Stimulated activated CD8-positive, alpha-beta memory T cell treated with anti-CD3 and anti-CD28 coated beads, Interleukin-7, amount 100 ng/mL, for 1 hour (primary cell): ENCODE measurements at places on chromosomes 13 and 19.

GRCh38 chr19:51364200-51365106 is 1.7 kb downstream of the ETFB start:
- no peak for DNase-seq

DNA sequence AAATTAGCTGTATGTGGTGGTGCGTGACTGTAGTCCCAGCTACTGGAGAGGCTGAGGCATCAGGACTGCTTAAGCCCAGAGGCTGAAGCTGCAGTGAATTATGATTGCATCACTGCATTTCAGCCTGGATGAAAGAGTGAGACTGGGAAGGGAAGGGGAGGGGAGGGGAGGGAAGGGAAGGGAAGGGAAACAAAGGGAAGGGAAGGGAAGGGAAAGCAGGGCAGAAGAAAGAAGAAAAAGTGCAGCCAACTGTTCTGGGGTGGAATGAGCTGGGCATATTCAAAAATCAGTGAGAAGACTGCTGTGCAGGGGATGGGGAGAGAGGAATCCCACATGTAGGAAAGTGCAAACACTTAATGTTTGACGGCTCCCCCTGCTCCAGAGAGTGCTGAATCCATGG is 905.5 kb downstream of the UQCRFS1 start:
- DNase-seq = no peak

DNA sequence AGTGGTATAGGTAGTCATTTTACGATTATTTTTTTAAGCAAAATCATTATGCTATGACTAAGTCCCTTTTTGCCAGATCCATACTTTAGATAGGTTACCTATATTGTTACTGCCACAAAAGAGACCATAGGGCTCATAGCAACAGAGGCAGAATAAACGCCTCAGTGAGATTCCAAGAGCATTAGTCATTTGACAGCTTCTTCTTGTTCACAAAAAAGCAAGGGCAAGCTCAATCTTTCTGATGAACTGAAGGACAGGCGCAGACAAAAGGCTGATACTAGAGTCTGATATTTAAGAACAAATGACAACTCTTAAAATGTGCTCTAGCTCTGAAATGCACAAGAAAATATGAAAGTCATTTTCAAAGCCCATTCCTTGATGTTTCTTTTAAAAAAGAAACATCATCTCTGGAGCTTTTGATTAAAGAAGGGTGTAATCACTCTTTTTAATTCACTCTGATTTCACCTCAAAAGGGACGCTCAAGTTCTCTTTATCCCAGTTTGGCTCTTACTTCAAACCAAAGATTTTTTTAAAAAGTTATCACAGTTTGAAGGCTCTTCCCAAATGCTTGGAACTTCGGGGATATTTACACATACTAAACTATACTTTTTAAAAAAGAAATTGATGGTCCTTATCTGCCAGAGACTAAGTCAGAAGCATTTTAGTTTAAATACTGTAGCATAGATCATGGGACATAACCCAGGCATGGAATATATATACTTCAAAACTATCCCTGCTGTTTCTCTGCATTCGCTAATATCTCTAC is 187.2 kb downstream of the EFNB2 start:
- no peak for DNase-seq

- no peak for DNase-seq
These were observed 3.0 kb upstream of the PTGER1 start for GRCh38 chr19:14478113-14478545.

DNA sequence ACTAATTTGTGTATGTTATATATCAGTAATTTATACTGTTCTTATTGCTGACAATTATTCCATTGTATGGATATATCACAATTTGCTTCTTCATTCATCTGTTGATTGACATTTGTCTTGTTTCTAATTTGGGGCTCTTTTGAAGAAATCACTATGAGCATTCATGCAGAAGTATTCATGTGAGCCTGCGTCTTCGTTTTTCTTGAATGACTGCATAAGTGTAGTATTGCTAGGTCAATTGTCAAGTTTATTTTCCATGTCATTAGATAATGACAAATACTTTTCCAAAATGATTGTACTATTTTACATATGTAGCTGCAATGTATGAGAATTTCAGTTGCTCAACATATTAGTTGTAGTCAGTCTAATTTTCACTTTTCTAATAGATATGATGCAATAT is 1796.9 kb downstream of the SLITRK5 start:
- DNase-seq = no peak

GRCh38 chr19:41223431-41224234 is 4.6 kb downstream of the AXL start:
- no peak for DNase-seq

DNA sequence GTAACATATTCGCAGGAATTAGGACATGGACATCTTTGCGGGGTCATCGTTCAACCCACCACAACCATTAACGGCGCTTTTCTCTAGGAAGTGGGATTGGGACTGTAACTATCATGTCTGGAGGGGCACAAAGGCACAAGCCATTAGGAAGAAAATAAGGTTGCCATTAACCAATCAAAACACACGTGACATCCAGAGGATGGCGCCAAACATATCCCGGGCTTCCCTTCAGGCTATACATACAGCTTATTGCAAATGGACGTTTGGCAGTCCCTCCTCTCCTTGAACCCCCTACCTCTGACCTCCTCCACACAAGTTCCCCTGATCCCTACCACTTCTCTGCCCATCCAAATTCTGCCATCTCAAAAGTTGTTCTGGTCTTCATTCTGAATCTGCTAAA is 26.6 kb upstream of the GSX1 start:
- no peak for DNase-seq

- DNase-seq = no peak
These were observed 33.9 kb upstream of the MIR17HG start for GRCh38 chr13:91313581-91313980.

- DNase-seq = no peak
These were observed 518.8 kb downstream of the MYO16 start for GRCh38 chr13:109148243-109148642.

DNA sequence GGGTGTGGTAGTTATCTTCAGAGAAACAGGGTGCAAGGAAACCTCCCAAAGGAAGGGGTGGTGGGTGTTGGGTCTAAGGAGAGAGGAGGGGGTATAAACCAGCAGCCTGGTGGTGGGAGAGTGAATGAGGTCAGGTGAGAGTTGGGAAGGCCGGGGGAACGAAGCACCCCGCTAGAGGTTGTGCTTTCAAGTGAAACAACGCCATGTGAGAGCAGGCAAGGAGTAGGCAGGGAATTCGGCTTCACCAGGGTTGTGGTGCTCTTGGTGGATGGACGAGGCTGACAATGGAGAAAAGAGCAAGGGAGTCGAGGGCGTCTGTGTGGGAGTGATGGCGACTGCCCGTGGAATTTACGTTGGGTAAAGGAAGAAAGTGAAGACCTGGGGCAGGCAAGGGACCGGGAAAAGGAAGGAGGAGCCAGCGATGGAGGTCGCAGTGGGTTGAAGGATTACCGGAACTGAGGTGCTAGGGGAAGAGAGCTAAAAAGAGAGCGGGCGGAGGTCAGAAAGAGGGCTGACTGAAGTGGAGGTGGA is 2.1 kb upstream of the MLNR start:
- DNase-seq = no peak

DNA sequence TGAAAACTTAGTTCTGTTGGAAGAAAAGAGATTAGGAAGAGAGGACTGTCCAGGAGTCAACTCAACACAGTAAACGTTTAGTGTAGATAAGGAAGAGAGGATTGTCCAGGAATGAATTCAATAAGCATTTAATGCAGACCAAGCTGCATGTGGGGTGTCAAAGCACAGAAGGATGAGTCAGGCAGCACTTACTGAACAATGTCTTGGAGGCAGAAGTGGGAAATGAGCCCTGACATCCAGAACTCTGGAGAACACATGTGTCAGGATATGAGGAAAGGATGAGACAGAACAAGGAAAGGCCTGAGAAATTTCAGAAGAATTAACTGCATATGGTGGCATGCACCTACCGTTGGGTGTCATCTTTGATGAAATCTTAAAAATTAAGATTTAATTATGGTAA is 429.2 kb upstream of the HTR2A start:
- DNase-seq = no peak

GRCh38 chr13:27853861-27854260 is 61.6 kb downstream of the GSX1 start:
- DNase-seq = no peak

GRCh38 chr19:2720777-2721569 is at the start of gene DIRAS1:
DIRAS1 (minus strand) TSS chr19:2721372; CDS start chr19:2717806, 3,566 bp downstream.
- no peak for DNase-seq

GRCh38 chr13:24131749-24132148 is 28.8 kb upstream of the SPATA13 start:
- no peak for DNase-seq

DNA sequence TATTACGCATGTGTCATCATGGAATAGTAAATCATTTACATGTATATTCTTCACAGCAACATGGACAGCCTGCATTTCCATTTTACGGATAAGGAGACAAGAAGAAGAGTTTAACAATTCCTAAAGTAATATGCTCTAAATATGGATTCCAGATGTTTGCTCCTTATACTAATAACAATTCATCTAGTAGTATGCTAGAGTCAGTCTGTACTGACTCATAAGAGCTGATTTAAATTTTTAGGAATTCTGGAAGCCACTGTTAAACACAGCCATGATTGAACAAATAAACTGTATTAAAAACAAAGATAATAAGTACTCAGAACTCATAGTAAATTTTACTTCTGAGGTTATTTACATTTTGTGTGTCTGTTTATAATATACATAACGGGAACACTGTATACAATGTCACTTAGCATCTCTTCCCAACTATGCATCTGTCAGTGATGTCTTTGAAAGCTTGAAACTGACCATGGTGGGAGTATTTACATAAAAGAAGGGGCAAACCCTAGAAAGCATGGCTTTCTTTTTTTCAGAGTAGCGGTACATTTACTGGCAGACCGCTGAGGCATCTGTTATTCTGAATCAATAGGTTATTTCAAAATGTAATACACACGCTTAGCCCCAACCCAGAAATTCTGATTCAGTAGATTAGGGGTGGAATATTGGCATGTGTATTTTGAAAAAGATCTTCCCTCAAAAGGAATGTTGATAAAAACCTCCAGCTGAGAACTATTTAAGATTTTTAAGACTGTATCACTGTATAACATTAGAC is 12.9 kb downstream of the ZC3H13 start:
- DNase-seq = no peak

- no peak for DNase-seq
These were observed 3.5 kb downstream of the CEACAM6 start for GRCh38 chr19:41758846-41759245.

DNA sequence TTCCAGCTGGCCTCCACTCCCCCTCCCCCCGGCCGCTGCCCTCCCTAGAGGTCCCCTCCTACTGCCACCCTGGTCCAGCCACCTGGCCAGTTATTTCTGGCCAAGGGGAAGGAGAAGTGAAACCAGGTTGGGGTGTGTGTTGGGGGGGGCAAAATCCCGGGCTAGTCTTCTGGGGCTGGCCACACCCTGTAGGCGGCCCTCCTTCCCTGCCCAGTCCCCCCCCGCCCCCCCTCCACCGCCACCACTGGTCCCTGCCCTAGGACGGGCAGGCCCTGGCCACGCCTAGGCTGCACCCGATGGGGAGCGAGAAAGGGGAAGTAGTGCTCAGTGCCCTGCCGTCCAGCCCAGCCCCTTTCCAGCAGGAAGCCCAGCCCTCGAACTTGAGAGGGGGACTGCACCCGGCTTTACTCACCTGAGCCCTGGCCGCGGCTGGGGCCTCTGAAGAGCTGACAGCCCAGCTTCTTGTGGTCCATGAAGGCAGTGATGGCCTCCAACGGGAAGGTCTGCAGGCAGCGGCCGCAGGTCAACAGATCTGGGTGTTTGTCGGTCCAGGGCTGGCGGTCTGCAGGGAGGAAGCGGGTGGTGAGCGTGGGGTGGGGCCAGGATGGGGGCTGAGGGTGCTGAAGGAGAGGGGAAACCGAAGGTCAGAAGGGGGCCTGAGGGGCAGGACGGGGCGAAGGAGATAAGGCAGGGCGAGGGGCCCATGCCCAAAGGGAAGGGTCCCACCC is 813 bp downstream of the ZNF296 start:
- no peak for DNase-seq

DNA sequence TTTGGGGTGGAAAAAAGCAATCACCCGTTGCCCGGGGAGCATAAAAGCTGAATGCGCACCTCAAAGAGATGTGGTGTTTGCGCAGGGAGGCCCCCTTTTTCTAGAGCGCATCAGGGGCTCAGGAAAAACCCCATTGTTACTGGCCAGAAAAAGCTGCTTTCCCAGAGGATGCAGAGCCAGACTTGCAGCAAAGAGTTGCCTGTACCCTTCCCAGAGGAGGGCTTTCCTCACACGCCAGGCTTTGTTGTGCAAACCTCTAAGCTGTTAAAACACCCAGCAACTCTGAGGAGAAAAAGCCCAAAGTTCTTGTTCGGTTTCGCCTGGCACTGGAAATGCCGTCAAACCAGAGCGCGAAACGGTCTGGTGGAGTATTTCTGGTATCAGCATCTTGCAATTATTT is 29.3 kb downstream of the GSX1 start:
- no peak for DNase-seq

- no peak for DNase-seq
These were observed 22.5 kb downstream of the C13orf46 start for GRCh38 chr13:113951246-113951999.

DNA sequence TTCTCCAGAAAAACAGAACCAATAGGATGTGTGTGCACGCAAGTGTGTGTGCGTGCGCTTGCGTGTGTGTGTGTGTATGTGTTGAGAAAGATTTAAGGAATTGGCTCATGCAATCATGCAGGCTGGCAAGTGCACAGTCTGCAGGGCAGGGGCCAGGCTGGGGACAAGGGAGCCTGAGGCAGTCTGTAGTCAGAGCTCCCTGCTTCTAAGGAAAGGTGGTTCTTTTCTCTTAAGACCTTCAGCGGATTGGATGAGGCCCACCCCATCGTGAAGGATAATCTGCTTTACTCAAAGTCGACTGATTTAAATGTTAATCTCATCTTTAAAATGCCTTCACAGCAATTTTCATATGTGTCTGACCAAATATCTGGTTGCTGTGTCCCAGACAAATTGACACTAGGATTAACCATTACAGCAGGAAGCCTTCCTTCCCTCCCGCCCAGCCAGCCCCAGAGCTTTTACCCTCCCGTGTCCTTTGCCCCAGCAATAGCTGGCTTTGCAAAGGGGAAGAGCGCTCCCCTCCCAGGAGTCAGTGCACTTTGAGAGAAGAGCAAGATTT is 15.0 kb upstream of the NAXD start:
- no peak for DNase-seq

DNA sequence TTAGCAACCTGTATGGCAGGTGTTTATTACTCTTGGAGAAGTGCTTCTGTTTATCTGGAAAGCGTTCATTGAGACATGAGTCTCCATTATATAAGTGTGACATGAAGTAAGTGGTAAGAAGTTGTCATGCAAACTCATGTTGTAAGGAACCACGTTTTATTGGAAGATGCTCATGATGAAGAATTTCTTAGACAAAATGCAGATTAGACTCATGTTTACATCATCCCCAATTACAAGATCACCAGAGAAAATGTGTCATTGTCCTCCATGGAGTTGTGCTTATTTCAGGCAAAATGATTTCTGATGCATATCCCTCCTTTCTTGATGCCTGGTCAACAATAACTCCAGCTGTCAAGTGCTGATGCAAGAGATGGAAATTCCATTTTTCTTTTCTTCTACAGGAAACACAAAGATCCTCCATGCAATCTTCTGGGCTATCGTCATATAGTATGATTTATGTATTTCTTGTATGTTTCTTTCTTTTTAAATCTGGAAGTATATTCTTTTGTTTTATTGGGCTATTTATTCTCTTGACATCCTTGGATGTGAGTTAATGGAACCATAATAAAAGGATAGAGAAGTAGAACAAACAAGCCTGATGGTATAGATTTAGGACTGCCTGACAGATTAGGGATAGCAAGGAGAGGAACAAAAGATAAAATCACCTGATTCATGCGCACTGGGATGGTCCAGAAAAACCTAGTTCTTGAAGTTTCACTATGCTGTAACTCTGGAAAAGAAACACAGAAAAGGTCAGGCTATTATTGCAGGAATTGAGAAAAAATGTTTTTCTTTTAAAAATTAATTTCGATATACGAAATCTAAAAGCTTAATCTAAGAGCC is 50.7 kb upstream of the DIAPH3 start:
- no peak for DNase-seq
